ENCODE measurements at places on chromosomes 5 and 9. TPM values are rescaled to one million over a fixed set of nuclear protein-coding genes. Genes with fewer than 3 reads are reported as not detected.

FAM151B gene
- polyA plus RNA-seq: 0.17 TPM

SPOCK1 gene
- polyA plus RNA-seq: 7.3 TPM

DNA sequence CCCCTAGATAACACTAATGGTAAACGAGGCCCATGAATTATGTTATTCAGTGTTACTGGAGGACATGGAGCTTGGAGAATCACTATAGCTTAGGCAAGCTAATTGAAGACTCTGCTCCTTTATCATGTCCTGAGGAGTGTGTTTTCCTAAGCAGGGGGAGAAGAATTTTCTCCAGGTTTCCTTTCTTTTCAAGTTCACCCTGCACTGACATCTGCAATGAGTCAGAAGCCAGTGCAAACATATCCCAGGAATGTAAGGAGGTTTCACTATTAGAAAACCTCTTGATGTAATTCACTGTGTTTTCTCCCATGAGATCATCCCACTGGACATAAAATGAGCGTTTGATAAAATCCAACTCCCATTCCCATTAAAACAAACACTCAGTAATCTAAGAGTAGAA, 75.6 kb downstream of the DMRT2 start:
- DNase-seq: peak; percentile 3

- no peak for DNase-seq
These were observed 86.6 kb downstream of the EHMT1 start for GRCh38 chr9:137705443-137705863.

Data from mammary epithelial cell (primary cell).